ENCODE measurements at places on chromosomes 6 and 20.
A peak's percentile ranks its signal among the peaks of the same experiment; 100 is the strongest.

GRCh38 chr6:119428633-119429032 lies 79.1 kb upstream of the MAN1A1 start:
- DNase-seq: no peak

DNA sequence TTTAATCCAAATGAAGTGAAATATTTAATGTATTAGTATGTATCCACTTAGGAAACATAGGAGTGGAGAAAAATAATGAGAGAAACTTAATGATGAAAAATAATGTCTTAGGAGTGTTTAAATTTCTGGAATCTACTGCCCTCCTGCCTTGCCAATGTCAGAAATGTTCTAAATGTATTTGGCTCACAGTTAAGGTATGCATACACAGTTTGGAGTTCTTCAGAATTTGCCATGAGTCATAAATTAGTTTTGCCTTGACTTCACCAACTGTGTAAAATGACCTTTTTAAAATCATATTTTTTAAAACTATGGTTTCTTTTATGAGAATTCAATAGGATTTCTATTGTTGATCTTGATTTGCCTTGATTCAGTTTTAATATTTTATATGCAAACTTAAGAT lies 191.7 kb upstream of the HSF2 start:
- peak; percentile 43 for DNase-seq

- DNase-seq: no peak
Measured at GRCh38 chr20:15320941-15321340, 983.5 kb upstream of the FLRT3 start.

- no peak for DNase-seq
Measured at GRCh38 chr6:139060332-139060731, 31.8 kb downstream of the ABRACL start.

GRCh38 chr6:95690328-95690727 lies 113.0 kb downstream of the MANEA start:
- no peak for DNase-seq

DNA sequence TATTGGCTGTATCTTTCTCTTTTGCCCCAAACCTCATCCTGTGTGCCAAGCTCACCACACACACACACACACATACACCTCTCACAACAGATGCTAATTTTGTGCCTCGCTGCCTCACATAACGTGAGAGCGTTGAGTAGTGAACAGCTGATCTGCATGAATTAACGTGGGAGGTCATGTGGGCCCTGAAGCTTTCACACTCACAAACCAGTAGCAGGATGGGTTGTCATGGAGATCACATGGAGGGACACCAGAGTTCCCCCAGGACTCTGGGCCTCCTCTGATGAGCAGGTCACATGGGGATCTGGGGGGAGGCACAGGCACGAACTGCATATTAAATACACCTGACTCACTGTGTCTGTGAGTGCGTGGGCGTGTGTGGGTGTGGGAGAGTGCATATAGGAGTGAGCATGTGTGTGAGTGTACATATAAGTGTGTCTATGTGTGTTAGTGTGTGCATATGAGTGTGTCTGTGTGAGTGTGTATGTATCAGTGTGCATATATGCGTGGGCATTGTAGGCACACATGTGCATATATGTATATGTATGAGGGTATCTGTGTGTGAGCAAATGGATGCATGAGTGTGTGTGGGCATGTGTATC lies 62.7 kb upstream of the SULF2 start:
- DNase-seq: no peak

DNA sequence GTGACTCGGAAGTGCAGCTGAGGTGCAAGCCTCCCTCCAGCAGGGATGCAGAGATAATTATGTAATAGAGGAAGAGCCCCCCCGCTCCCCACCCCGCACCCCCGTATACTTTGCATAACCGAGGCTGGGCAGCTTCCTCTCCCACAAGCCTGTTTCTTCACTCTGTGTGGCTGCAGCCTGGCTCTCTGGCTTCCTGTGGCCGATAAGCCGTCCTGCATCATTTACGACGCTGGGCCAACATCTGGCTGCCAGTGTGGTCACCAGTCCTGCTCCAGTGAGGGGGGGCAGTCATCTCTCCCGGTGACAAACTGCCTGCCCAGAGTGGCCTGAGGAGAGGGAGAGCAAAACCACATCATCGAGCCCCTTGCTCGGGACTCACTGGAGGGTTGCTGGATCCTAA lies 59.2 kb downstream of the RBM38 start:
- DNase-seq: no peak

DNA sequence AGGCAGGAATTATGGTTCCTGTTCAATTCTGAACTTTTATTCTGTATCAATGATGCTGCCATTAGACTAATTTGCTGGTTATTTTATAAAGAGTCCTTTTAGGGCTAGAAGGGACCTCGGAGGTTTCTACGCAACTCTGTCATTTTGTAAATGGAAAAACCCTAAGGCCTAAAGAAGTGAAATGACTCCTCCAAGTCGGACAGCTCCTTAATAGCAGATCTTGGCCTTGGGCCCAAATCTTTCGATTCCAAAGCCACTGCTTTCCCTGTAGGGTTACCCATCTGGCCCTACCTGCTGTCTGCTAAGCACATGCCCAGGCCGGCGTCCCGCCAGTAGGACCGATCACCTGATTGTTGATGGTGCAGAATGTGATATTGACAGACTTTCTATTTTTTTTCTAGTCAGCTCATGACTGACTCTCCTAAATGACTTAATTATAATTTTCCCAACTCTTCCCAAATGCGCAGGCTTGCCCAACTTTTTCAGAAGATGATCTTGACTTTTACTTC lies 40.2 kb downstream of the PLEKHG1 start:
- DNase-seq: no peak

DNA sequence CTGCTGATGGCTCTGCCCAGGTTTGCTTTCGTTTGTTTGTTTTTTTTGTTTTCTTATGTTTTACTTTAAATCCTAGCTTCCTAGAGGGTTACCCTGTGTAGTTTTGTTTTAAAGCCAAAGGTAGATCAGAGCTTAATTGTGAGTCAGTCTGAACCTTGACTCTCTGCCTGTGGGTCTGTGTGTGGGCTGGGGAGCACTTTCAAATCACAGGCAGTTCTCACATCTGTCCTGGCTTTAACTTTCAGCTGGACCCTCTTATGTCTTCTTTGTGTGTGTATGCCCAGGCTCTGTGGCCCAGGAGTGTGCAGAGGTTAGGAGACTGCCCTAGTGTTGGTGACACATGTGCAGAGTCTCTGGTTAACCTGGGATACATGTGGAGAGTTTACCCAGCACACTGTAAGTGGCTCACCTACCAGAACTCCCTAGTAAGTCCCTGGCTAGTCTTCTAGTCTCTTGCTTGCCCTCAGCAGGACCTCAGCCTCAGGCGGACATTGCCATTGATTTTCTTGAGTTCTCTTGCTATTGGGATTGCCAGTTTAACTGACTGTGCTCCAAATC lies 19.0 kb downstream of the HIVEP1 start:
- DNase-seq: no peak

GRCh38 chr6:138492871-138493270 lies 6.4 kb downstream of the NHSL1 start:
- DNase-seq: no peak
